ENCODE measurements at places on chromosomes 13 and 19.

- DNase-seq, result no peak
Measured at GRCh38 chr19:50975766-50976165, 6.4 kb upstream of the KLK6 start.

DNA sequence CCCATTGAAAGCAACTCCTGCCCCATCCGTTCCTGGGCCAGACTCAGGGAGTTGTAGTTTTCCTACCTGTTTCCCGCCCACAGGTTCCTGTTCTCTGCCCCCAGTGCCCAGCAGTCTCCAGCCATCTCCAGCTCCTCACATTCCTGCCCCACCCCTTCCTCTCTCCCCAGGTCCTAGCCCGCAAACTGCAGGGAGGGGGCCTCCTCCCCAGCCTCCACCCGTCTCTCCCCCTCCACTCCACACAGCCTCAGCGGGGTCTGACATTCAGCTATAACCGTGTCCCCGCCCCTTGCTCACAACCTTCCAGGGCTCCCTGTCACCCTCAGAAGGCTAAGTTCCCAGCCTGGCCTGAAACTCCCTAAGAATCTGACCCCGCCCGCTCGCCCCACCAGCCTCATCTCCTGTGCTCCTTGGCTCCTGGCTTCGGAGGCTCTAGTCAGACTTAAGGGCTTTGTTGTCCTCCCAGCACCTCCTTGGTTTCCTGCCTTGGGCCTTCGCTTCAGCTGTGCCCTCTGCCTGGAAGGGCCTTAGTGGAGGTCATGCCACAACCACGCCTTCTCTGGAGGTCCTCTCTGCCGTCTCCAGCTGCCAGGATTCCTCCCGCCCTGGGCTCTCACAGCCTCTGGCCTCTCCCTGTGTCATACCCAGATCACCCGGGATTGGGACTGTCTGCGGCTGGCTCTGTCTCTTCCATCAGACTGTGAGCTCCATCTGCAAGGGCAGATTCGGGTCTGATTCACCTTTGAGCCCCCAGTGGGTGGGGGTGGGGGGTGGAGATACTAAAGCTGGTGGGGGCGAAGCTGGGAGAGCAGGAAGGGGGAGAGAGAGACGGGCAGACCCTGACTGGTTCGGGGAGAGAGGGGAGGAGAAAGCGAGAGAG, 5.1 kb upstream of the SPACA6 start:
- no peak for DNase-seq

DNA sequence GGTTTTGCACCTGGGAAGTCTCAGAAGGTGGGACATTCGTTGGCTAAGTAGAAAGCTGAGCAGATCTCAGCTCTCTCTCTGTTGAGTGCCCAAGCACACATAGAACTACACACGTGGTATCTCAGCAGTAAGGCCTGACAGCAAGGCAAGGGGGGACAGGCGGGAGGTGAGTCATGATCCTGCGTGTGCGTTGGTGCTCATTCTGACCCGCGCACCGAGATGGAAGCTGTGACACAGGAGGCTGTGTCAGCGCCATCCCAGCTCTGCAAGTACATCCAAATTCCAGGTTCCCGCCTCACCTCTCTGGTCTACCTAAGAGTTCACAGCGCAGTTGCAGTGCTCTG, 135.7 kb downstream of the USP12 start:
- no peak for DNase-seq

GRCh38 chr13:25803641-25804040, 248.2 kb downstream of the SHISA2 start:
- DNase-seq, result no peak

- DNase-seq, result no peak
Measured at GRCh38 chr13:30906411-30907051, 460 bp downstream of the MEDAG start.

GRCh38 chr13:39321574-39321973, 281.4 kb downstream of the LHFPL6 start:
- no peak for DNase-seq

GRCh38 chr13:110542169-110542796, 19.2 kb downstream of the RAB20 start:
- DNase-seq, result no peak

DNA sequence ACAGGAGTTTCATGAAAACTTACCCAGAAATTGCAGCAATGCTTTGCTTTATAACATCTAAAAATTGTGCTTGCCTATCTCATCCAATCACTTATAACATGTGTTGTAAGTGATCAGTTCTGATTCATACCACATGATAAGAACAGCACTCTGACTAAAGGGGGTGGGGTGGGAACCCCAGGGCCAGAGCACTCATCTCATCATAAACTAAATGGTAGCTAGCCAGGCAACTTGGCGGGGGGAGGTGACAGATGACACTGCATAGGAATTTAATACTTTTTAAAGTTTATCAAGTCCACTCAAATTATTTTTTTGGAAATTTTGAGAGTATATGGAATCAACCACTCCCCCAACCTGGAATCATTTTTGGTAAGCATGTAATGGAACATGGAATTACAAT, 42.1 kb downstream of the FOXO1 start:
- DNase-seq, result no peak

DNA sequence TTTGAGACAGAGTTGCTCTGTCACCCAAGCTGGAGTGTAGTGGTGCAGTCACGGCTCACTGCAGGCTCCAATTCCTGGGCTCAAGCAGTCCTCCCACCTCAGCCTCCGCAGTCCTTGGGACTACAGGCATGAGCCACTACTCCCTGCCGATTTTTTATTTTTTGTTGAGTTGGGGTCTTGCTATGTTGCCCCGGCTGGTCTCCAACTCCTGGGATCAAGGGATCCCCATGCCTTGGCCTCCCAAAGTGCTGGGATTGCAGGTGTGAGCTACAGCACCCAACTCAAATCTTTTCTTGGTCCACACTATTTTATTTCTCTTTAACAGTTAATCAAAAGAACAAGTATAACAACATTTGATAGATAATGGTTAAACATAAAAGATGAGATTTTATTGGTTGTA, 7.5 kb downstream of the CCNE1 start:
- no peak for DNase-seq

DNA sequence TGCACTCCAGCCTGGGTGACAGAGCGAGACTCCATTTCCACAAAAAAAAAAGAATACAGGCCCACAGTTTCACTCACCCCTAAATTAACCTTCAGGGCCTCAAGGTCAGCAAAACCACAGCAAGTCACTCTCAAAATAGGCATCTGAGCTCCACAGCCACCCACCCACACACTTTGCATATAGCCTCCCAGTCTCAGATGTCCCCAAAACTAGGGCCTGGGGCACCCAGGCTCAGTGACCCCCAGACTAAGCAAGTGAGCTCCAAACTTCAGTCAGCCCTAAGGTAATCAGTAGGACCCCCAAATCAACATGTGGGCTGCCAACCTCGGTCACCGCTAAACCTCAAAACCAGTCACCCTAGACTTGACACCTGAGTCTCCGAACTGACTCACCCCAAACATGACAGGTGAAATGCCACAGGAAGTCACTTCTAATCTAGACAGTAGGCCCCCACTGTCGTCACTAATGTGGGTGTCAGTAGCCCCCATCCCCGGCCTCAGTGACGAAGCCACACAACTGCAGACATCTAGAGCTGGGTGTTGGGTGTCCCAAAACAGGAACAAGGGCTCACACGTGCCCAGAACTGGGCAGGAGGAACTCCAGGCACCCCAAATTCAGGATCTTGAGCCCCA, 13.9 kb downstream of the RABAC1 start:
- peak; percentile 80 for DNase-seq

DNA sequence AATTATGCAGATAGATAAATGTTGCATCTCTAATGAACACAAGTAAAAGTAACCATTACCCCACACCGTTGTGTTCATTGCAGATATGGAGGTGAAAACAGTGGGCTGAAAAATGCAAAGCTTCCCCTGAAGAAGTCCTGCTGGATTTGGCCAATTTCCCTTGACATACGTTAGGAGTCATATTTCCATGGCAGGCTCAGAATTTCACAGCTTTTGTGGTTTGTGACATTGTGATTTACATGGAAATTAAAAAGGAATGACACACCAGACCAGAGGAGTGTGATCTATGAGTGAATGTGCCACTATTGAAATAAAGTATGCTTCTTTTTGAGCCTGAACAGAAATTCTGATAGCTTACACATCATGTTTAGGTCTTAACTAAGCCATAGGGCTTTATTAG, 221.1 kb upstream of the TMTC4 start:
- no peak for DNase-seq

- peak; percentile 1 for DNase-seq
Measured at GRCh38 chr13:26254583-26255111, 718 bp downstream of the CDK8 start.

DNA sequence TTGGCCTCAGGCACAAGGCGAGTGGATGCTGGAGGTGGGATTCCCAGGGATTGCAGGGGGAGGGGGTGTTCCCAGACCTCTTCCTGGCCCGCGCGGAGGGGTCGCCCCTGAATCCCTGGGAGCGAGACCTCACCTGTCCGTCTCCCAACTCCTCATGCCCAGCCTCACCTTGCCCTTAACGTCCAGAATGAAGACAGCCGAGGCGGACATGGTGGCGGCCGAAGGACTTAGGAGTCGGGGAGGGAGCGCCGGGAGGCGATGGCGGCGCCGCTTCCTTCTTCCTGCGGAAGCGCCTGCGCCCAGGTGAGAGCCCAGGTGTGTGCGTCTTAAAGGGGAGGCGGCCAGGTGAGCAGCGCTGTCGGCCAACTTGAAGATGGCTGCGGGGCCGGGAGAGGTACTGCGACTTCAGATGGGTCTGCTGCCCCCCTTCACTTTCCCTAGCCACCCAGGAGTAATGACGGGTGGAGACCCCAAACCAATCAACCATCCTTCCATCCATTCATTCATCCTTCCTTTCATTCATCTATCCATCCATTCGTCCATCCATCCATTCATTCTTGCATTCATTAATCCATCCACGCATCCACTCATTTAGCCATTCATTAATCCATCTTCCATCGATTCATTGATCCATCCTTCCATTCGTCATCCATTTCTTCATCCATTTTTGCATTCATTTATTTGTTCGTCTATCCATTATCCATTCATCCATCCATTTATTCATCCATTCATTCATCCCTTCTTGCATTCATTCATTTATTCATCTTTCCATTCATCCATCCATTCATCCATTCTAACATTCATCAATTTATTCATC, at the start of gene AP1M2:
Gene AP1M2, minus strand, starts transcription at position 291 of the 817 bp plus-strand sequence. Its CDS starts 81 bp downstream, at position 210.
- DNase-seq, result no peak

DNA sequence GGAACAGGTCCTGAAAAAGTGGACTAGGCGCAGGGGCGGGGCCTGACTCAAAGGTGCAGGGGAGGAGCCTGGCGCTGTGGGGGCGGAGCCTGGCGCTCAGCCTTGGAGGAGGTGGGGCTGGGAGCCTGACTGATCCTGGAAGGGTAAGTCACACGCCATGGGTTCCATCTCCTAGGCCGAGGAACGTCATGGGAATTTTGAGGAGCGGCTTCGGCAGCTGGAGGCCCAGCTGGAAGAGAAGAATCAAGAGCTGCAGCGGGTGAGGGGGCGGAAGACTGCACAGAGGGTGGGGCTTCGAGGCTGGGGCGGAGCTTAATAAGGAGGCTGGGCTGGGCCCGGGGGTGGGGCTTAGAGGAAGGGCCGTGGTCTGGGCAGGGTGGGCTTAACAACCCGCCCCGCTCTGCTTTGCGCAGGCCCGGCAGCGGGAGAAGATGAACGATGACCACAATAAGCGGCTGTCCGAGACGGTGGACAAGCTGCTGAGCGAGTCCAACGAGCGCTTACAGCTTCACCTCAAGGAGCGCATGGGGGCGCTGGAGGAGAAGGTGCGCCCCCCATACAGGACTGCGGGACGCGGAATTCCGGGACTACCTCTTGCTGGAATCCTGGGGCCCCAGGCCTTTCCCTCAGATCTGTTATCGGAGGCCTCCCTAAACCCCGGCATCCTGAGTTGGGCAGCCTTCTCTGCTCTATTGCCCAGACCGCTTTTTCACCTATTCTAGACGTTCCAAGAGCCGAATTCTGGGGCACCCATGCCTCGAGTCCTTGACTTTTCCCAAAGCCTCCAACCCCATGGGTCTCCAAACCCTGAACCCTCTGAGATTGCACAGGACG, 14.5 kb downstream of the PPFIA3 start:
- no peak for DNase-seq

DNA sequence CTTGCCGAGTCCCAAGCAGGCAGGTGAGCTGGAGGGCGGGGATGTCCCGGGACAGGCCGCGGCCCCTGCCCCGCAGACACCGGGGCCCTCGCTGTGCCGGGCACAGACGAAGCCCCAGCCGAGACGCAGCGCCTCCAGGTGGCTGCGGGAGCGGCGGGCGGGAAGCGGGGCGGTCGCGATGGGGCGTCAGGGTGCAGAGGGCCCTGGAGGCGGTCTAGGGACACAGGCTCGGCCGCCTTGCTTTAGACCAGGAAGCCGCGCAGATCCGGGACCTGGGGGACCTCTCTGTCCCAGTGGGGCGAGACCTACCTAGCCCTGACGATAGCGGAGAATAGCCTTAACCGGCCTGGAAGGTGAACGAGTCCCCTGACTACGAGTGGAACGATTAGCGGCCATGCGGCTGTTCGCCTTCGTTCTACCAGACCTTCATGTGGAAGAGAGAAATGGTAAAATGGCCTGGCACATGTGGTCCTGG, 4.2 kb upstream of the ZNF564 start:
- DNase-seq, result no peak
